ENCODE measurements at places on chromosomes 7 and 10.
A peak's percentile ranks its signal among the peaks of the same experiment; 100 is the strongest.

DNA sequence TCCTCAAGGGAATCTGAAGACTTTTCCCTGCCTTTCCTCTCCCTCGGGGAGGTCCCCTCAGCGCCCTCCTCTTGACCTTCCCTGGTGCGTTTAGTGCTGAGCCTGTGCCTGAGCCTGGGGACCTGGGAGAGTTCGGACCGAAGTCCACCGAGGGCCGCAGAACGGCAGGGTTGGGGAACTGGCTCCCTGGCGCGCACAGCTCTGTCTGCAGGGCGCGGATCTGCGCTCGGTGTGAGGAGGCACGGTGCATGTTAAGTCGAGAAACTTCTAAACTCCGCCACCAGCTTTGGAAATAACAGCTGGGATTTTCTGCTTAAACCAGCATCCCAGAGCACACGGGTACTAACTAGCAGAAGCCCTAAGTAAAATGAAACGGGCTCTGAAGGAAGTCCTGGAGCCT is 44.2 kb upstream of the SLC29A4 start:
- no peak for DNase-seq

GRCh38 chr7:77823787-77824186 is 25.2 kb downstream of the PHTF2 start:
- no peak for DNase-seq

DNA sequence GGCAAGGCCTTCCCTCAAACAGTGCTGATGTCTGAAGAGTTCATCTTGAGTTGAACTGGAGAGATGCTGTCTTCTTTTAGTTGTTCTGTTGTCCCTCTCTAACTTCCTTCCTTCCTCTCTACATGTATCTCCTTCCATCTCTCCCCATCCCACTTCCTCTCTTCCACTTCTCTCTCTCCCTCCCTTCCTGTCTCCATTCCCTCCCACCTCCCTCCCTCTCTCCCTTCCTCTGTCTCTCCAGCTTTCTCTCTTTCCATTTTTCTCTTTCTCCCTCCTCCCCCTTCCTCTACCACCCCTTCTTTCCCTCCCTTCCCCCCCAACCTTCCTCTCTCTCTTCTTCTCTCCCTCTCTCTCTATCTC is 40.7 kb upstream of the TNS3 start:
- DNase-seq = no peak

DNA sequence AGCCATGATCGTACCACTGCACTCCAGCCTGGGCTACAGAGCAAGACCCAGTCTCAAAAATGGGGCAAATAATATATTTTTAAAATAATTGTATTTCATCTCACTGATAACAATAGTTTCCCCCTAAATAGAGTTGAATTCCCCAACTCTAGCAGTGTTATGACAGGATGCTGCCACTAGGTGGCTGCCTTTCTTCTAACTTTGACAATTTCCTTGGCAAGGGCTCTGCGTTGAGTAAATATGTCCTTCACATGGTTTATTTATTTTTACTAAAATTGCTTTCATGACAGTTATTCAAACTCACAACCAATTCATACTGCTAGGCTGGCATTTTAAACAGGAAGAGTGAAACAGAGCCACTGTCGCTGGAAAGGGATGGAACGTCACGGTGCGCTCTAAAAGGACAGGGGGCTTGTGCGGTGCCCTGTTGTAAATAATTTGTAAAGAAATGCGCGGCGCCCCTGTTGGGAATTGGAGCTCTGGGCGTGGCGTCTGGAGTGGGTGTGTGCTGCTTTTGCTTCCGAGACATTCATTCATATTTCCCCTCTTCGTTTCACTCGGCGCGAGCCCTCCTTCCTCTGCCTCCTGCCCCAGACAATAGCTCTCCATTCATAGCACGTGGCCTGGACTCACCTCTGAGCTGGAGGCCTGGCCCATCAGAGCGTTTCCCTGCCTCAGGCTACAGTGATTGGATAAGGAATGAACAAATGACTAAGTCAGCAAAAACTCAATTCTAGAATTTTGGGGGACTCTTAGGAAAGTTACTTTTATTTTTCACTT is 20.5 kb upstream of the PITRM1 start:
- peak; percentile 44 for DNase-seq

DNA sequence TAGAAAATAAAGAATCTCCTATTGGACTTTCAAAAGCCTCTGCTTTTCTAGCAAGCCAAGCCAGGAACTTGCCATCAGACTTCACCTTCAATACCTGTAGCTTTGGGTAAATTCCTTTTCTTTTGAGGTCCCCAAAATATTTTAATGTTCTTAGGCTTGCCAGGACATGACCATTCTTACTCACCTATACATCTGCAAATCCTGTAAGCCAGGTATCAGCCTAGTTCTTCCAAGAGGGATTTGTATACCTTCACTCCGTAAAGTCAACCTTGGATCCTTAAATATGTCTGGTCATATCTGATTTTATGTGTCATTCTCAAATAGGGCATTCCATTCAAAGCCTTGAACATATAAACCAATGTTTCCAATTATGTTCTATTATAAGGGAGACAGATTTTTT is 210.6 kb upstream of the CELF2 start:
- DNase-seq = no peak

GRCh38 chr7:122887198-122887597 is 938 bp upstream of the CADPS2 start:
- DNase-seq = no peak

GRCh38 chr7:771234-772004 is 44.3 kb upstream of the PRKAR1B start:
- DNase-seq = no peak

- no peak for DNase-seq
Measured at GRCh38 chr10:43644252-43644651, 4.4 kb downstream of the ZNF32 start.

DNA sequence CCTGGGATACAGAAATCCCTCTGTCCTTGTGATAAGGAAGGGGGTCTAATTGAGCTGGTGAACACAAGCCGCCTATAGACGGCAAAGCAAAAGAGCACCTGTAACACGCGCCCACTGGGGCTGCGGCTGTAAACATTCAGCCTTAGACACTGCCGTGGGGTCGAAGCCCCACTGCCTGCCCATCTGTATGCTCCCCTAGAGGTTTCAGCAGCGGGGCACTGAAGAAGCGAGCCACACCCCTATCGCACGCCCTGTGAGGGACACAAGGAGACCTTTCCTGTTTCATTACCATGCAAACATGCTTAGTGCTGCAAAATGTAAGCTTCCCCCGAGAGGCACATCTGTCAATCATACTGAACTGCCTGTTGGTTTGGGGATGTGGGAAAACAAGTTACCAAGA is 82.1 kb downstream of the NRP1 start:
- no peak for DNase-seq

DNA sequence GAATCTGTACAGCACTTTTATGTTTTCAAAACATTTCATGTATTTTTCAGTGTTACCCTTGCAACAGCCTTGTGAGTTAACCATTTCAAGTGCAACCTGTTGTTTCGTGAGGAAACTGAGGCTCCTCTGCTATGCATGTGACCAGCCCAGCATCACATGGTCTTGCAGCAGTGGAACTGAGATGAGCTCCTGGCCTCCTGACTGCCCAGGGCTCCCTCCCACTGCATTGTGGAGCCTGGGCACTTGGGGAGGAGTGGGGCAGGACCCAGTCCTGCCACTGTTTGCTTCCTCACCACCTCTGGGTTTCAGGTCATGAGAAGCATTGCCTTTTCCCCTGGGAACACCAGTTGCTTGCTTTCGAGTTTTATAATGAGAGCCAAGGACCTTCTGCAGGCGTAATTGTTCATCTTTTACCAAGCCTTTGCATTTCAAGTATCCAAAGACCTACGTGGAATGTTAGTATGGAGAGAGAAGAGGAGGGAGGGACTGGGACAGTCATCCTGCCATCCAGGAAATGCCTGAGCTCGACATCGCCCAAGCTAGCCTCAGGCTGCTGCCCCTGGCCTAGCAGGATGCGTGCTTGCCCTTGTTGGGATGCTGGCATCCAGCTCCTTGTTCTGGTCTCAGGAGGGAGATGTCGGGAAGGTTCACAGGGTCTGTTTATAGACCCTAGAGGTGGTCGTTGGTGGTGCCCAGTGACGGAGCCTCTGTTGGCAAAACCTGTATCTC is 32.3 kb upstream of the BHLHA15 start:
- no peak for DNase-seq

DNA sequence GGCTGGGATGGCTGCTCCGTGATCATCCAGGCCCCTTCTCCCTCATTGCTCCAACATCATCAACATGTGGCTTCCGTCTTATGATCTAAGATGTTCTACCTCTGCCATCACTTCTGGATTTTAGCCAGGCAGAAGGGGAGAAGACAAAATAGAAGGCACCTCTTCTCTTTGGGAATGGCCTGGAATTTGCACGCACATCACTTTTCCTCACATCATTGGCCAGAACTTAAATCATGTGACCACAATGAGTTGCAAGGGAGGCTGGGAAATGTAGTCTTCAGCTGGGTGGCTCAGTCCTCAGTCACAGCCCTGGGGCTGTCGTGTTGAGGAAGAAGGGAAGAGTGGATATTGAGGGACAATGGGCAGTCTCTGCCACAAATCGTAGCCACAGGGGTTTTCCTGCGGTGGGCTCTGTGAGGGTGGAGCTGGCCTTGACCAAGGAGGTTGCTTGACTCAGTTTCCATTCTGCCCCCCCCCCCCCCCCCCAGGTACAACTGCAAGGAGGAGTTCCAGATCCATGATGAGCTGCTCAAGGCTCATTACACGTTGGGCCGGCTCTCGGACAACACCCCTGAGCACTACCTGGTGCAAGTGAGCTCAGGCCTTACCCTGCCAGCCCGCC is 50.3 kb downstream of the PALD1 start:
- no peak for DNase-seq

GRCh38 chr7:107946451-107946850 is 55.5 kb downstream of the DLD start:
- no peak for DNase-seq

GRCh38 chr7:122315507-122316466 is 11.2 kb upstream of the FEZF1 start:
- DNase-seq = no peak

DNA sequence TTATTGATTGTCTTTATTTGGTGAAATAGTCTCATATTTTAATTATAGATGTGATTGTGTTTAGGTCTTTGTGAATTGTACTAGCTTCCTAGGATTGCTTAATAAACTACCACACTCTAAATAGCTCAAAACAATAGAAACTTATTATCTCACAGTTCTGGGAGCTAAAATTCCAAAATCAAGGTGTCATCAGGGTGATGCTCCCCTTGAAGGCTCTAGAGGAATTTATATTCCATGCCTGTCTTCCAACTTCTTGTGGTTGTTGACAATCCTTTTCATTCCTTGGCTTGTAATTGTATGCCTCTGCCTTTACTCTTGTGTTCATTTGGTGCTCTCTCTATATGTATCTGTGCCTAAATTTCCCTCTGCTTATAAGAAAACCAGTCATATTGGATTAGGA is 155.3 kb upstream of the AKR1E2 start:
- no peak for DNase-seq

- DNase-seq = no peak
Measured at GRCh38 chr10:44143556-44143955, 241.3 kb downstream of the CXCL12 start.

Measured in activated T-cell treated with anti-CD3 and anti-CD28 coated beads for 24 hours (primary cell).